Right renal cortex interstitium (tissue), 3 donors: ENCODE measurements at places on chromosomes 5 and 9. TPM values are rescaled to one million over a fixed set of nuclear protein-coding genes. Genes with fewer than 3 reads are reported as not detected.

GRCh38 chr5:120365656-120366446, 98.2 kb upstream of the PRR16 start:
- DNase-seq, result no peak

DNA sequence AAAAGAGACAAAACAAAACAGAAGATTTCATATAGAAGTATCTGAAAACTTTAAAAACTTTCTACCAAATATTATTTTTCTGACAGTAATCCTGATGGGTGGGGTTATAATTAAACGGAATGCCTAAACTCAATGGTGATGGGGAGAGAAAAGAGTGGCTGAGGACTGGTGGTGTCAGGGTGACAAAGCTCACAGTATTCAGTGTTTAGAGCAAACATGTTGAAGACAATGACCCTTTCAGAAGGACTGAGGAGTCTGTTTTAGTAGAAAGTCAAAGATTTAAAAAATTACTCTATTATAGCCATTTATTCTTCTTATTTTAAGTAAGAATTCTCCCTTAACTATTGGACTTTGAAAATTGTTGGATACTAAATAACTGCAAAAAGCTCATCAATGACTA, 1144.0 kb downstream of the TAF11L14 start:
- DNase-seq, result no peak

GRCh38 chr5:177403102-177403791, 2.8 kb upstream of the PFN3 start:
- DNase-seq, result no peak

DNA sequence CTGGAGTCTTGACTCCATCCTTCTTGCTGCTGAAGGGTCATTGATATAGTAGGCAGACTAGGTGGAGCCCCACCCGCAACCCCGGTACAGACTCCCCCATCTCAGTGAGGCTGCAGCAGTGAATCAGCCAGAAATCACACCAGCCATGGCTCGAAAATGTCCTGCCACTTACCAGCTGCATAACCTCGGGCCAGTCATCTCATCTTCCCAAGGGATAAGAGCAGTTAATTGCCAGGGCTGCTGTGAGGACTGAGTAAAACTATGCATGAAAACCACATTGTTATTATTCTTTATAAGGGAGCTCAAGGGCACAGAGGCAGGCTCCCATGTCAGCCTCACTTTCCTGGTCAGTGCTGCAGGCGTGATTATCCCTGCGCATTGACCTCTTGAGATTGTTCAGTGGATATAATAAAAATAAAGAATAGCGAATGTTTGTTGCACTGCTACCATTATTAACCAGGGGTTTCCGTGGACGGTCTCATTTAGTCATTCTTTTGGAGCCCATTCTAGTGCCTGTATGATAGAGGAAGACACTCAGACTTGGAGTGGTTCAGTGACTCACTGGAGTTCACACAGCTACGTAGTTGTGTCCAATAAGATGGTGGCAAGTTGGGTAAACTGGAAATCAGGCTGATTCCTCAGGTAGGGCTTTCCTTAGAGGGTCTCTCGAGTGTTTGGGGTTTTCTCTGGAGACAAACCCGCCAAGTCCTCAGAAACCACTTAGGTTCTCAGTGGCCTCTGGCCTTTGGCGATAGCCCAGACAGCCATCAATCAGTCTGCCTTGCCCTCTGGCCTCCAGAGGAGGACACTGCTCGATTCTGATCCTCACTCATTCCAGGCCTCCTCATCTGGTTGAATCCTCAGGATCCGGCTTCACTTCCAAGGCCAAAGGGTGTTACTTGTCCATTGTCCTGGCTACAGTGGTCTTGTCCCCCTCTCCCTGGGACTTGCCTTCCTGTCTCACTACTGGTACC, 39.9 kb downstream of the COL15A1 start:
- no peak for DNase-seq

GRCh38 chr5:119255571-119256356, 100.1 kb upstream of the TNFAIP8 start:
- DNase-seq, result no peak

GRCh38 chr9:86655147-86655546, 292.2 kb downstream of the GAS1 start:
- DNase-seq, result no peak

ADAMTS12 gene
- 16.9 TPM for polyA plus RNA-seq

MEIKIN gene
- polyA plus RNA-seq, result not detected
